ENCODE measurements at places on chromosomes 16 and 17.

- DNase-seq, result peak; percentile 47
Observed at GRCh38 chr16:2715519-2715918, 4.5 kb downstream of the PRSS27 start.

DNA sequence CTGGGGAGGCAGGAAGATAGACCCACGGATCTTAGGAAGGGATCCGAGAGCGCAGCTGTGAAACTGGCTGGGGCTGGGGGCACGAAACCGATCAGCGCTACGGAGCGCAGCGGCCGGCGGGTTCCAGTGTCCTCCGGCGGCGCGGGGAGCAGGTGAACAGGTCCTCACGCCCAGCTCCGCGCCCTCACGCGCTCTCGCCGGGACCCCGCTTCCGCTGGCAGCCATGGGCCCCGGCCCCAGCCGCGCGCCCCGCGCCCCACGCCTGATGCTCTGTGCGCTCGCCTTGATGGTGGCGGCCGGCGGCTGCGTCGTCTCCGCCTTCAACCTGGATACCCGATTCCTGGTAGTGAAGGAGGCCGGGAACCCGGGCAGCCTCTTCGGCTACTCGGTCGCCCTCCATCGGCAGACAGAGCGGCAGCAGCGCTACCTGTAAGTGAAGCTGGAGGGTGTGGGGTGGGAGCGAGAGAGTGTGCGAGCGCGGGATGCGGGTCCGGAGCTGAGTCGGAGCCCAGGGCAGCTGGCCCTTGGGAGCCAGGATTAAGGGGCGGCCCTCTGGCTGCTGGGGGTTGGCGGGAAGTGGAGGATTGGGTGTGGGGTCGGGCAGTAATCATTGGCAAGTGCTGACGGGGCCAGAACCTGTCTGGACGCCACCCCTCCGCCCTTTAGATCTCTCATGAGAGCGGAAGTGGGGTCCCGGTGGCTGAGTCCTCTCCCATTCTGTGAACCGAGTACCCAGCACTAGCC is 479 bp downstream of the ITGA3 start:
- DNase-seq, result peak; percentile 70

GRCh38 chr17:5468075-5468473 is 708 bp downstream of the DHX33 start:
- DNase-seq, result no peak

- no peak for DNase-seq
Observed at GRCh38 chr16:51797669-51798259, 646.7 kb upstream of the SALL1 start.

DNA sequence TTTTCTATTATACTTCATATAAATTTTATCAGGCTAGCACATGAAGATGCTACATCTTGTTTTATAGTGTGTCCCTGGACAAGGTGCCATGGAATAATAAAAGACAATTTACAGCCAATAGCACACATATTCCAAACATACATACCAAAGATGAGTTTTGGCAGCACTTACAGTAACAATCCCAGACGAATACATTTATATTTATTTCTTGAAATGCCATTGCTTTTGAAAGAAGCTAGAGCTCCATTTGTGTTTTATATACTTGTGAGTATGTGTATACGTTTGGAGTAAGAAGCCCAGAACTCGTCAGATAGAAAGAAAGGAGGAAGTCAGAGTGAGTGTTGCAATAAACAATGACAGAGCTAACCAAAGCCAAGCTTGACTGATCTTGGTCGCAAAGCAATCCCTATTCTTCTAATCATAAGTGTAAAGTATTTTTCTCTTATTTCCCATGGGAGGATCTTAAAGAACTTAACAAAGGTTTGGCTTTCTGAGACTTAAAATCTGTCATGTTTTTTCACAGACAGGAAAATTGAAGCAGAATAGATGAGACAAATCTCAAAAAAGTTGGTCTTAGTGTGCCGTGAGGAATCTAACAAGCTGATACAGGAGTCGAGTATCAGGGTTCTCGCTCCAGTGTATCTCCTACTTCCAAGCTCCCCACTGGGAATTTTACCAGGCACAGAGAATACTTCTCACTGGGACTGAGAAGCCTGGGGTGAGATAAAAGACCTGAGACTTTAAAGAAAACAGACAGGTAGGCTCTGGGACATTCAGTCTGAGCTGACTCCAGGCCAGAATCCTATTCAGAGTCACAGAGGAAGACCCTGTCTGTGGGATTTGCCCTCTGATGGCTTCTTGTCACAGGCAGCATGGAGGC is 175.4 kb downstream of the AATF start:
- DNase-seq, result peak; percentile 29

DNA sequence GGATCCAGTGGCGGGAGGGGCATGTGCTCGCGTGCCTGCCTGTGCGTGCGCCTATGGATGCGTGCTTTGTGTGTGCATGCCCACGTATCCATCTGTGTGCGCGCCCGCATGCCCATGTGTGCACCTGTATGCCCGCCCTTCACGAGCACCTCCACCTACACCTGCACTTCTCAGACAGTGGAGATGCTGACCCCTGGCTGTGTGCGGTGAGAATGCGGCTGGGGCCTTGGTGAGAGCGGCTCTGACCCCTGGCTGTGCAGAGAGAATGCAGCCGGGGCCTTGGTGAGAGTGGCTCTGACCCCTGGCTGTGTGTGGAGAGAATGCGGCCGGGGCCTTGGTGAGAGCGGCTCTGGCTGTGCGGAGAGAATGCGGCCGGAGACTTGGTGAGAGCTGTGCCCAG is 33.9 kb downstream of the AXIN1 start:
- no peak for DNase-seq

DNA sequence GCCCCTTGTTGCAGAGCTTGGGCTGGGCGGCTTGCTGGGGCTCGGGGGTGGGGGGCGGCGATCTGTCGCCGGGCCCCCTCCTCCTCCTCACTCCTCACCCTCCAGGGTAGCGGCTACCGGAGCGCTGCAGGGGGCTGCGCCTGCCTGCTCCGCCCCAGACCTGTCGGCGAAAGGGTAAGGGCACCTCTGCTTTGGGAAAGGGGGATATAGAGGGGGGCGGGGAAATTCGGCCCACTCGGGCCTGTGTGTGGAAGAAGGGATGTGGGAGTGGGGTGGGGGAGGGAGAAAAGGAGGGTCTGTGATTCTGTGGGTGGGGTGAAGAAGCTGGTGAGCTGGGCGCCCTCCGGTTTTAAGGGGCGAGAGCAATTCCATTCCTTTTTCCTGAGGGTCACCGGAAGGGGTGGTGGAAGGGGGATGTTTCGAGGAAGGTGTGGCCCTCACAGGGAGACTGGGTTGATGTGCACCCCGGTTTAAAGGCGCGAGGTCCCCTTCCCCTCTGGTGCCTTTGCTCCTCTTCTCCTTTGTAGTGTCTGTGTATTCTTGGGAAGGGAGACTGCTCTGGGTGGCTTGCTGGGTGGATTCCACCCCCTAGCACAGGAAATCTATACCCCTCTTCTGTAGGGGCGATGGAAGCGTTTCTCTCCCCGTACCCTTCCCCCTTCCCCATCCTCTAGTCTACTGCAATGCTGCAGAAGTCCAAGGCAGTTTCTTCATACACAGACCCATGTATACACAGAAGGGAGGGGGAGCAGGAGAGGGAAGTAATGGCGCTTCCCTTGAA is 878 bp downstream of the TAOK1 start:
- peak; percentile 31 for DNase-seq

DNA sequence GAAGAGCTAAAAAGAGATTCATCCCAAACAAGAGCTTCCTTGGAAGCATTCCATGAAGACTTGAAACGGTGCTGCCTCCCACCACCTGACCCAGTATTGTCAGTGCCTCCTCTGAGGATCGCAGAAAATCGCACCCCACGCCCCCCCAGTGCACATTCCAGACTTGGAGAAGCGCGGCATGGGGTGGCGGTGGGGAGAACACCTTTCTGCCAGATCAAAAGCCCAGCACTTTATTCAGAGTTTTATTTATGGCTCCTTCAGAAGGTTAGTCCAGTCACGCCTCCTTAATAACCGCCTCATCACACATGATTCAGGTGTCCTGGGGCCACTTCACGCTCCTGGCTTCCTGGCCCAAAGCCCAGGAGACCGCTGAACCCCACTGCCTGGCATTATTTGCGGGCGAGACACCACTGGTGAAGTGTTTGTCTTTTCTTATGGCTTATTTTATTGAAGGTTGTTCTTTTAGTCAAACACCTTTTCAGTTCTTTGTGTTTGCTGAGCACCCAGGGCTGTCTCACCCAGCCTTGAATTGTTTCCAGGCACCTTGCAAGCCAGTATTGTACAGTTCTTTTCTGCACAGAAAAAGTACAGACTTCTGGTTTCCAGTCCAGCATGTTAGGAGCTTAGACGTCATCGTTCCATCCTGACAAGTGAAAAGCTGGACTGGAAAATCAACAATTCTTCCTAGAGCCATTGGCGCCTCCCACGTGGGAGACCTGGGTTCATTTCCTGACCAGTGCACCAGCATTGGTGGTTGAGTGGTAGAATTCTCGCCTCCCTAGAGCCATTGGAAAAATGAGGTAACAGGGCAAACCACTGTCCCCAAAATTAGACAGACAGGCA is 79.6 kb upstream of the CACNG5 start:
- peak; percentile 79 for DNase-seq

DNA sequence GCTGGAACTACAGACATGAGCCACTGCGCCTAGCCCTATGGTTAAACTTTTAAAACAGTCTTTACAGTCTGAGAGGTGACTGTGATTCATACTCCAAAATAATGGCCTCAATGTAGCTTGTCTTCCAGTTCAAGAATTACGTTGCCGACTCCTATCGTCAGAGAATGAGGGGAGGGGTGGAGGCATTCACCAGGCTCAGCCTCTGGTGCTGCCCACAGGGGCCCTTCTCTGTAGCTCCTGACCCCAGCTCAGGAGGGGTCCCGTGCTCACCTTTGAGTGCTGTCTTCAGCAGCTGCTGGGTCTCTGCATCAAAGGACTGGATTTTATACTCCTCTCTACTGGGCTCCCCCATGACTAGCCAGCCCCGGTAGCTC is 1.2 kb downstream of the MIF4GD start:
- DNase-seq, result peak; percentile 25

DNA sequence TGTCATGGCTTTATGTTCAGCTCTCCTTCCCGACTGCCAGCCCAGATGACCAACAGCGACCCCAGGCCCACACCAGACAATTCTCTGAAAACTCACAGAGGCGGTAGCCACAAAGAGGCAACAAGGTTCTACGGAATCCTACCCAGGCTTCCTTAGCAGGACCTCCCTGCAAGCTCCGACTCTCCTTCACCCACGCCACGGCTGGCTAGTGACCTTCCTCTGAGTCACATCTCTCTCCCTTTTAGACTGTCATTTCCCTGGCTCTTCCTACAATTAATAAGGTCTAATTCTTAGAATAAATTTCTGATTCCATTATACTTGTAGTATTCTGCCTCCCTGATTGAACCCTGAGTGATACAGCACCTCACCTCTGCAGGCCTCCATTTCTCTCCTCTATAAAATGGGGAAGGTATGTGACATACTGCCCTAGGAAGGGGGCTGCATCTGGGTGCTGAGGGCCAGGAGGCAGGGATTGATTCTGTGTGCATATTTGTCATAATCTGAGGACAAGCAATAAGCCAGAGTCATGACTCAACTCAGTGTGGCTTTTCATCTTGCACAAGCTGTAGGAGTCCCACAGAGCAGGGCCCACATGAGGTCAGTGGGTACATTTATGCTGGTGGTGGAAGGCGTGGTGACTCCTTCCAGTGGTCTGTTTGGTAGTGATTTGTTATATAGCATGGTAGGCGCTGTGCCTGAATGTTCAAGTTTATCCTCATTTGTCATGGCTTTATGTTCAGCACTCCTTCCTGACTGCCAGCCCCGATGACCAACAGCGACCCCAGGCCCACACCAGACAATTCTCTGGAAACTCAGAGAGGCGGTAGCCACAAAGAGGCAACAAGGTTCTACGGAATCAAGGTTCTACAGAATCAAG is 46.2 kb downstream of the SMPD3 start:
- peak; percentile 33 for DNase-seq

DNA sequence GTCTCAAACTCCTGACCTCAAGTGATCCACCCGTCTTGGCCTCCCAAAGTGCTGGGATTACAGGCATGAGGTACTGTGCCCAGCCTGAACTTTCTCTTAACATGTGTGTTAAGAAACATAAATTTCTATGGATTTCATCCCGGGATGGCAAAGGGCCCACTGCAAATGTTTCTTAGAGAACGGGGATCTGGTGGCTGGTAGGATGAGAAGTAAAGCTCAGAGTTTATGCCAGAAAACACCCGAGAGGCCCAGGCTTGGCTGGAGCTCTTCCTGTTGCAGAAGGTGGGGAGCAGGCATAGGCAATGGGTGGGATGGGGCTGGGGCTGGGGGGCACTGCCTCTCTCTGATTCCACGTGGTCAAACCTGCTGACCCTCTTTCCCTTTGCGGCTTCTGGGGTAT is 5.6 kb upstream of the CARHSP1 start:
- no peak for DNase-seq

DNA sequence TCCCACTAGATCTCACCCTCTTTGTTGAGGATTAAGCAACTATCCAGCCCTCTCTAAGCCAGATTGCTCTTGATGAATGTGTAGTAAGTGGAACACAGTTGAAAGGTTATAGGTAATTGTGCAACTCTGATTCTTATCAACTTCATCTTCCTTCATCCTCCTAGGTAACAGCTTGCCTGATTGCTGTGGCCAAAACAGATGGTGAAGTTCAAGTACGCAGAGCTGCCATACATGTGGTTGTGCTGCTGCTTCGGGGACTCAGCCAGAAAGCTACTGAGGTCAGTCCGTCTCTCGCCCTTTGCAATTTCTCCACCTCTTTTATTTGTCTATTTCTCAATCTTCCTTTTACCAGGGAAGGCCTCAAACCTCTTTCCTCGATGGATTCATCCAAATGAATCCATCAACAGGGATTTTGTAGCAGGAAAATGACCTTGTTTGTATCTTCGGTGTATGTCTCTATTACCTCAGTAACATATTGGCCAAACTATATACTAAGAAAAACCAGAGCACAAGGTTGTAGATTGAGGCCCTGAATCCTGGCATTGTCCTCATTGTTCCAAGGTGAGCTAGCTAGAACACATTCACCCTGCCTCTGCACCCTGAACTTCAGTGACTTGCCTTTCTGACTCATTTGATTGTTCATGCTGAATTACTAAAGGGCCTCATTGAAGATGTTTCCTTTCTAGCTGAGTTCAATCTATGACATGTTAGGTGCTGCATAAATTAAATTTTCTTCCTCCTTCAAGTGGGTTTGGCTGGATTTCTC is 65.1 kb upstream of the HAS3 start:
- peak; percentile 87 for DNase-seq

DNA sequence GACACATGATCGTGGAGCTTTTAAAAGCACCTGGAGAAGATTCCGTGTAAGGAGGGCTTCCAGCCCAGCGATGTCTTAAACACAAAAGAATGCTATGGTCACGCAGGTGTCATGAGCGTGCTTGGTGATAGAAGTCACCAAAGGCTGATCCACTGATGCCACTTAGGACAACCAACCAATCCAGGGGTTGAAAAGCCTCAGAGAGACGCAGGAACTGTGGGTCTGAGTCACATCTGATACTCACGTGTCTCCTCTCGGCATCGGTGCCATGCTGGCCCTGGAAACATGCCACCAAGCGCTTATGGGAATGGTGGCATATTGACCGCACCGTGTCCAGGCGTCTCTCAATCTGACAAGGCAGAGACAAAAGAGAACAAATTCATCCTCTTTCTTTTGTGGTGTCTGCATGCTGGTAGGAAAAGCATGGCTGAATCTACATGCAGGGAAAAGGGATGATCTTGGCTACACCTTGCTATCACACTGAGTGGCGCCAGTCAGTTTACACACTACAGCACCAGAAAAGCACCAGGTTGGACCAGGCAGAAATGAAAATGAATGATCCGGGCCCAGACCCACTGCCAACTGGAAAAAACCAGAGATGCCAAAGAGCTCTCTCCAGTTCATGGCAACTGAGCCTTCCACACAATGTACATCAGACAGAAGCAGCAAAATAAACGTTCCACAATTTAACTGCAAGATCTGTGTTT is 38.0 kb downstream of the ARHGAP17 start:
- no peak for DNase-seq

GRCh38 chr17:1939981-1940809 is 84.9 kb downstream of the RTN4RL1 start:
- DNase-seq, result no peak

GRCh38 chr17:10094797-10095196 is 103.6 kb downstream of the GAS7 start:
- no peak for DNase-seq

Measured in kidney tubule cell (primary cell).